ENCODE measurements at places on chromosomes 2 and 18. TPM values are rescaled to one million over a fixed set of nuclear protein-coding genes. Genes with fewer than 3 reads are reported as not detected.

TMEM87B gene
- 12.6 TPM for total RNA-seq

LAMA3 gene
- 1.2 TPM for total RNA-seq

NEU2 gene
- not detected for total RNA-seq

UGT1A3 gene
- not detected for total RNA-seq

ITGB6 gene
- under 0.01 TPM for total RNA-seq
